ENCODE measurements at places on chromosomes 2 and 18.
A peak's percentile ranks its signal among the peaks of the same experiment; 100 is the strongest.

DNA sequence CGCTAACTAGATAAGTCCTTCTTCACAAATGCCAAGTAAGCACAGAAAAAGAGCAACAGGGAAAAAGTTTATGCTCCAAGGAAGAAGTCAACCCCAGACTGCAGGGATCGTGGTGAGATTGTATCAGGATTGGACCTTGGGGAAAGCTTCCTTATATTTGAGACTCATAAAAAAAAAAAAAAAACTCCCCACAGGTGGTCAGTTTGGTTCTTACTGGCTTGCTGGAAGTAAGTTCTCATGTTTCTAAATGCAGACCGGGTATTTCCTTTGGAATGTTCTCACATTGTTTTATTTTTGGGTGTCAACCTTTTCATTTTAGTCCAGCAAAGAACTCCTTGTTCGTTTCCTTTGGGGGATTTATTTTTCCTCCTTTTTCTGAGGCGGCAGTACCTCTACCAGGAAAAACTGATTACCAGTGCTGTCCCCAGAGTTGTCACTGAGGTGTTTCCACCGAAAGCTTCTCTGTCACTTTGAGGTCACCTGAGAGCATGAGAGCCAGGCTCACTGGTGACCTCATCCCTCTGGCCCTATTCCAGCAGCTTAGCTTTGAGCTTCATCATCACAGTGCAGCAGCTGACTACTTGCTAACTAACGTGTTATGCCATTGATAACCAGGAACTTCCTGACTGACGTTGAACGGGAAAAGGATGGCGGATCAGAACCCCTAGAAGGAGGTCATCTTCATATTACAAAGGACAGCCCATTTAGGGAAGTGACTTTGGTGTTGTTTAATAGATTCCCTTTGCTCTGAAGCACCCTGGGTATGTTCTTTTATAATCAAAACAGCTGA, 16.8 kb upstream of the ATP8B1 start:
- peak; percentile 72 for DNase-seq

GRCh38 chr2:120907822-120908221, 172.2 kb downstream of the GLI2 start:
- no peak for DNase-seq

- DNase-seq, result no peak
Observed at GRCh38 chr2:146244131-146244530, 1600.7 kb upstream of the ACVR2A start.

- DNase-seq, result no peak
Observed at GRCh38 chr18:46488471-46489213, 168.4 kb downstream of the LOXHD1 start.

GRCh38 chr2:159615367-159616285, 722 bp downstream of the BAZ2B start:
- peak; percentile 79 for DNase-seq

- no peak for DNase-seq
Observed at GRCh38 chr18:28013066-28013465, 163.9 kb downstream of the CDH2 start.

- no peak for DNase-seq
Observed at GRCh38 chr2:3970791-3971651, 267.6 kb downstream of the DCDC2C start.

DNA sequence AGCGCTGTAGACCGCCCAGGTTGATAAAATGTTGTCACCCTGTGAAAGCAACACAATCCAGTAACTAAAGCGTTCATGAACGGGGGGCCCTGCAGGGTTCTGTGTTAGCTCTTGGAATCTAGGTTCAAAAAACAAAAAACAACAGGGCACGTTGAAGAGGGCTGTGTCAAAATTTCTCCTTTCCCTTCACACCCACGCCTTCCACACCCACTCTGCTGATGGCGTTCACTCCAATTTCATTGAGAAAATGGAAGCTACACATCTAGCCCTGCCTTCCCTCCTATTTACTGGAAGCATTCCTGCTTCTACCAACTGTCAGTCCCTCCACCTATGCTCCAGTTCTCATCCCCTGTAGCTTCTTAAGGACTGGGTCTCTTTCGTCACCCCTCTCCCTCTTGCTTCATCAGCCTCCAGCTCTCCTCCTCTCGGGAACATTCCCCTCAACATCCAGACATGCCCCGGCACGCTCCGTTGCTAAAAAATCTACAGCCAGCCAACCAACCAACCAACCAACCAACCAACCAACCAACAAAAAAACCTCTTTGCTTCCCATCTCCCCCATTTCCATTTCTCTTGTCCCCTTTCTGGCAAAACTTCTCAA, 98.4 kb upstream of the SP3 start:
- no peak for DNase-seq

DNA sequence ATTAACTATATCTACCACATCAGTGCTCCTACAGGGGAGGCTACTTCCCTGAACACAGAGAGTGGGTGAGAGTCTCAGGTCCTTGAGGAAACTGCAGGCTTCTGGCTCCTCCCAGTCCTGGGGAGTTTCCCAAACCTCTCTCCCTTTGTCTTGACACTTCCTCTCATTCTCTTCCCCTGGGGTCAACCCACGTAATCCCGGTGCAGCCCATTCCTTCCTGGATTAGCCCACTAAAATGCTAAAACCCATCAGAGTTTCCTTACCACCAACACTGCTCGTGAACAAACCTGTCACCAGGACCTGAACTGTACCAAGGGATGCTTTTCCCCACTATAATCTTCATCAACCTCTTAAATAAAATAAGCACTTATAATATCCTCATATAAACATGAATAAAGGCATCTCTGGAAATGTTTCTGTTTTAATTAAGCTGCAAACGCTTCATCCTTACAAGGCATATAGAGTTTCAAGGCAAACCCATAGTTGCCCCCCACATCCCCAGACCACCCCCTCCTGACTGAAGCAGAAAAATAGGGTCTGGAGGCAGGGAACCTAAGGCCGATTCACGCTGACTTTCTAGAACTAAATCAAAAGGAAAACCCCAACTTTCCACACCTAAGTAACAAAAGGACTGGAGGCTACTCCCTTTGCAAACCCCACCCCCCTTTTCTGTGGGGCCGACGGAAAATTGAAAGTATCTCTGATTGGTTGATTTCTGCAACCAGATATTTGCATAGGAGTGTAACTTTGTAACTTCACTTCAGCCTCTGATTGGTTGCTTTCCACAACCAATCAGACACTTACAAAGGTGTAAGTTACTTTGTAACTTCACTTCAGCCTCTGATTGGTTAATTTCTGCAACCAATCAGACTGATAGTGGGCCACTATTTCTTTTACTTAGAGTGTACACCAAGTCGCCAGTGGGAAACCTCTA, 19.0 kb downstream of the TMSB10 start:
- peak; percentile 97 for DNase-seq

DNA sequence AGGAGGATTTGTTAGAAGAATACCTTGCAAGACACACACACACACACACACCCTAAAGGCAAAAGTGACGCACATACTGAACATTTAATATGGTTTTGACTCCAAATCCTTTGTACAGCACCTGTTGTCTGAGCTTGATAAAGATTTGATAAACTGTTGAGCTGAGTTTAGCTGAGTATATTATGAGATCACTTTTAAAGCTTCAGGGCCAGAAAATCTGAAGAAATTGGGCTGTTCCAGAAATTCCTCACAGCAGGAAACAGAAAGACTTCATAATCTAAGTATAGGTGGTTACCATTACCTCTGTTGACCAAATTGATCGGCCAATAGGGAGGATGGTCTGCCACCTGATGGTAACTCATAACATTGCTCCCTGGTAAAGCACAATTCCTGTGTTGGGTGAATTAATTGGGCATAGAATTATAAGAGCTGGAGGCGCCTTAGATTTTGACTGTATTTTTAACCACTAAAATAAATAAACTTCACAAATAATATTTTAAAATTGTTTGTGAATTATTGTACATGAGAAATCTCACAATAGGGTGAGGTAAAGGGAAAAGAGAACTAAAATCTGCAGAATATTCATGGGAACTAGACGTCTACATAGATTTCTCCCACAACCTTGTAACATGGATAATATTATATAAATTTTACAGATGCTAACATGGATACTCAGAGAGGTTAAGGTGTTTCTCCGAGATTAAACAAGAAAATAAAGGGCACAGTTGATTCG, 21.8 kb upstream of the RPIA start:
- DNase-seq, result peak; percentile 3

DNA sequence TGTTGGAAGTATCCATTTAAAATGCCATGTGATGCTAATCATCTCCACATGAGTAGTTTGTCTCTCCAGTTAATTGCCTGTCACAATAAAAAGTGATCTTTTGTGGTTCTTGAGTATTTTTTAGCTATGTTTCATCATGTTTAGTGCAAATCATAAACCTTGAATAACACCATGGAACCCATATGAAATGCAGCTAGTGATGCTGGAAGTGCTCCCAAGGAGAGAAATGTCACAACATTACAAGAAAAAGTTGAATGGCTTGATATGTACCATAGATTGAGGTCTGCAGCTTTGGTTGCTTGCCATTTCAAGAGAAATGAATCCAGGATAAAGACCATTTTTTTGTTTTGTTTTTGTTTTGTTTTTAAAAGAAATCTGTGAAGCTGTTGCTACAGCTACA, 14.3 kb downstream of the PTPN4 start:
- no peak for DNase-seq

GRCh38 chr18:13525381-13526029, 200.9 kb downstream of the FAM210A start:
- DNase-seq, result no peak

- DNase-seq, result no peak
Observed at GRCh38 chr2:112463256-112463655, 18.7 kb upstream of the TTL start.

GRCh38 chr2:95215018-95215612, 7.8 kb downstream of the ZNF892 start:
- DNase-seq, result peak; percentile 19

- DNase-seq, result no peak
Observed at GRCh38 chr18:69969491-69969890, 21.8 kb upstream of the CD226 start.

GRCh38 chr2:34045101-34045655, 446.1 kb upstream of the FAM98A start:
- DNase-seq, result no peak

GRCh38 chr2:9071032-9071431, 67.5 kb upstream of the MBOAT2 start:
- peak; percentile 89 for DNase-seq

GRCh38 chr2:130823886-130824491, 12.7 kb upstream of the ARHGEF4 start:
- DNase-seq, result no peak

GRCh38 chr2:17442334-17442733, 75.9 kb downstream of the RAD51AP2 start:
- peak; percentile 78 for DNase-seq

GRCh38 chr18:23277399-23277798, 142.1 kb downstream of the CABLES1 start:
- DNase-seq, result no peak

DNA sequence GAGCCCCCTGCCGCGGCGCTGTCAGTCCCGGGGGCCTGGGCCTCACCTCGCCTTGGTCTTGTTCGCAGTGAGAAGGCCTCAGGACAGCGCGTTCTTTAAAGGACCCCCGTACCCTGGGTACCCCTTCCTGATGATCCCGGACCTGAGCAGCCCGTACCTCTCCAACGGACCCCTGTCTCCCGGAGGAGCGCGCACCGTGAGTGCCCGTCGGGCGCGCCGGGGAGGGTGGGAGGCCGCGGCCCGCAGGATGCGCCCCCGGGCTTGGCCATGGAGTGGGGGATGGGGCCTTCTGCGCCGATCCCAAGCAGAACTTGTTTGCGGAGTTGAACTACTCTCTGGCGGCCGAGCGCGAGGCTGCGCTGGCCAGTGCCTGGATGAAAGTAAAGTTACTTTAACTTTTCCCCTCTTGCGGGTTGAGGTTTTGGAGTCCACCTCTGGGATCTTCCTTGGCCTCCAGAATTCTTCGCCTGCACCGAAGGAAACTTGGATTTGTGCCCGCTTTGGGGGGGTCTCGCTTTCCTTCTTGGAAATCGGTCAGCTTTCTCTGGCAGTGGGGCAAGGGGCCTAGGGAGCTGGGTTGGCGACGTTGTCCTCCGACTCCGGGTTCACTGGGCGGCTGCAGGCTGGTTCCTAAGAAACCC, 1.2 kb downstream of the TCF7L1 start:
- DNase-seq, result no peak

DNA sequence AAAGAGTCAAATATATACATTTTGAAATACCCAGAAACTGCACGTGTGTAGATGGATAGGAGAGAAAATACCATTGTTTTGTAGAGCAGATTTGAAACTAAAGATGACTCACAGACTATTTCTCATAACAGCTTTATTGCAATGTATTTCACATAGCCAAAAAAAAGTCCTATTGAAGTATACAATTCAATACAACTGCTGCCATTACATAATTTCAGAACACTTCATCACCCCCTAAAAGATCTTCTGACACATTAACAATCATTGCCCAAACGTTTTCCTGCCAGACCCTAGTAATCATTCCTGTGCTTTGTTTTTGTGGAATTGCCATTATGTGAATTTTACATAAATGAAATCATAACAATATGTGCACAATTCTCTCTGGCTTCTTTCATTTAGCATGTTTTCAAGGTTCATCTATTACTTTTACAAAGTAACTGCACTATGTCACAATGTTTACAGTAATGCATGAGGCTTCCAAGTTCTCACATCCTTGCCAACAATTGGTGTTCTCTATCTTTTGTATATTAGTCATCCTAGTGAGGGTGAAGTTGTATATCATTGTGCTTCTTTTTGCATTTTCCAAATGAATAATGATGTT, 378.6 kb upstream of the CWC22 start:
- no peak for DNase-seq

DNA sequence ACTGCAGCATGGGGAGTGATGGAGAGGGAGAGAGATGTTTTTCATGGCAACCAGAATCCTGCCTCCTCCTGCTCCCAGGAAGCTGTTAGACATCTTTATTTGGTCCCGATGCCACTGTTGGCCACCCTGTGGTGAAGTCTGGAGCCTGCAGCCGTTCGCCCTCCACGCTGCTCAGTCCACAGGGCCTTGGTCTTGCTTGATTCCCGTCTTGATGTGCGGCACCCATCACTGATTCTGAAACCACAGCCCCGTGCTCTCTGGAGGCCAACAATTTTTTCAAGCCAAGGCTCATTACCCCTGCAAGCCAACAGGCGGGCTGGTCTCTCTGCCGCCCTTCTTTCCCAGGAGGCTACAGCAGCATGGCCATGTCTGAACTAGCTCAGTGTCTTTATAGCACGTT, 24.5 kb downstream of the SIGLEC15 start:
- peak; percentile 70 for DNase-seq

DNA sequence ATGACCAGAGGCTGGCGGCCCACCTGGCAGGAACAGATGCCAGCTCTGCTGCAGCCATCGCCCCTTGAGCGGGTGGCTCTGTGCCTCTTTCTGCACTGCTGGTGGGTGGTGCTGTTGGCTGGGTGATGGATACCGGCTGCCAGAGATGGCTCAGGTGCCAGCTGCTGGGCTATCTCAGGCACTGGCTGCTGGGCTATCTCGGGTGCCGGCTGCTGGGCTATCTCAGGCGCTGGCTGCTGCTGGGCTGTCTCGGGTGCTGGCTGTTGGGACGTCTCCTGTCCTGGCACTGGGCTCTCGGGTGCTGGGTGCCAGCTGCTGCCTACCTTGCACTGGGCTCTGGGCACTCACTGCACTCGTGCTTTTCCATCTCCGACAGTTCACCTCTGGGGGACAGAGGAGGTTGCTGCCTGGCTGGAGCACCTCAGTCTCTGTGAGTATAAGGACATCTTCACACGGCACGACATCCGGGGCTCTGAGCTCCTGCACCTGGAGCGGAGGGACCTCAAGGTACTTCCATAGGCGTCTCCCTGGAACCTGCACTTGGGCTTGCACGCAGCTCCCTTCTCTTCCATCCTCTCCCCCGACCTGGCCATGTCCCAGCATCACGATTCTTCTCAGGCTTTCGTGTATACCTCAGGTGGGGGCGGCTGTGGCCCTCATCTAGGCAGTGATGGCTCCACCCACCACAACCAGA, 98.4 kb downstream of the USP40 start:
- no peak for DNase-seq

Measured in Caki2 (cell line).